A549 treated with CpdA at 1 μM for 4 hours (cell line): ENCODE measurements at places on chromosomes 3 and 15. TPM values are rescaled to one million over a fixed set of nuclear protein-coding genes. Genes with fewer than 3 reads are reported as not detected.

FETUB gene
- 0.05 to 0.13 TPM in 2 of 5 replicates, not detected in the others for total RNA-seq

ONECUT1 gene
- 0.16 to 0.32 TPM (median 0.17 TPM) in 5 replicates for total RNA-seq

LRRC2 gene
- not detected in 5 replicates for total RNA-seq

ACTC1 gene
- total RNA-seq: 0.22 to 0.63 TPM (median 0.37 TPM) in 5 replicates

LRRC49 gene
- 4.1 to 5.5 TPM (median 5.3 TPM) in 5 replicates for total RNA-seq
